ENCODE measurements at places on chromosomes 5 and 9.
A peak's percentile ranks its signal among the peaks of the same experiment; 100 is the strongest.

DNA sequence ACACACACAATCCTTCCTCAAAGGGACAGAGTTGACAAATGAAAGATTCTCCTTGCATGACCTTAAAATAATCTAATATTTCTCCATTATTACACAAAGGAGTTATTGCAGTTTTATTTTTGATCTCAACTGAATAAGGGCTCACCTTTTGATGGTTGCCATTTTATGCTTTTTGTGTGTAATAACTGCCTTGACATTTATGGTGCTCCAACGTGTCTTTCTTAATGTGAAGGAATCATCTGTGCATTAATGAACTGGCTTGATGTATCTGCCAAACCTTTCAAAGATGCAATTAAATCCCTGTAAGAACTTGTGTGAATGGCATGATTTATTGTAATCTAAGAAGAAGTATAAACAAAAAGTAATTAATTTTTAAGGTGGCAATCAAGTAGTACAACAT lies 1519.8 kb upstream of the CDH9 start:
- no peak for DNase-seq

- DNase-seq = no peak
Observed at GRCh38 chr5:176996780-176997179, 9.8 kb downstream of the UIMC1 start.

DNA sequence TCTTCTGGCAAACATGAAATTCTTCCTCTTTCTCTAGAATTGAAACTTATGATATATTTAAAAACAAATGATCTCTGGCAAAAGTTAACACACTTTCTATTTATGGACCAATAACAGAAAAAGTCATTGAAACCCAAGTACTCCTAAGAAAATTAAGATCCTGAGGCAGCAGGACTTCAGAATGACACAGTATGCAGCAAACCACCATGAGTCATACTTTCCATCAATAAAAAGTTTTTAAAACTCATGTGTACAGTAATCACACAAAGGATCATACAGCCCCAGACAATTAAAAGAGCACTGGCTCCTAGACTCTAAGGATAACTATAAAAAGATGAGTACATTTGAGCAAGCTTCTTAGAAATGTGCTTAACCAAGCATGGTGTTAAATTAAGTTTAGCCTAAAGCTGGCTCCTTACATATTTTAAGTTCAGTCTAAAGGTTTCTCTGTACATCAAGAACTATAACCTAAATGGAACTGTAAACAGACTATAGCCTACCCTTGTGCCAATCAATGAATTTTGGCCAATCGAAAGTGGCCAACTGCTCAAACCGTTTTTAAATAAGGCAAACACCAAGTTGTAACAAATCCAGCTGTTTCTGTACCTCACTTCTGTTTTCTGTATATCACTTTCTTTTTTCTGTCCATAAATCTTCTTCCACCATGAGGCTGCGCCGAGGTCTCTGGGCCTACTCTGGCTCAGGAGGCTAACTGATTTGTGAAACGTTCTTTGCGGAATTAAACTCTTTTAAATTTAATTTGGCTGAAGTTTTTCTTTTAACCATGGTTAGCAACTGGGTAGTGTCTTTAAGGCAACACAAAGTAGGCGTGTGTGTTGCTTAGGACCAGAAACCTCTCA lies 232.1 kb upstream of the PIK3R1 start:
- peak; percentile 81 for DNase-seq

DNA sequence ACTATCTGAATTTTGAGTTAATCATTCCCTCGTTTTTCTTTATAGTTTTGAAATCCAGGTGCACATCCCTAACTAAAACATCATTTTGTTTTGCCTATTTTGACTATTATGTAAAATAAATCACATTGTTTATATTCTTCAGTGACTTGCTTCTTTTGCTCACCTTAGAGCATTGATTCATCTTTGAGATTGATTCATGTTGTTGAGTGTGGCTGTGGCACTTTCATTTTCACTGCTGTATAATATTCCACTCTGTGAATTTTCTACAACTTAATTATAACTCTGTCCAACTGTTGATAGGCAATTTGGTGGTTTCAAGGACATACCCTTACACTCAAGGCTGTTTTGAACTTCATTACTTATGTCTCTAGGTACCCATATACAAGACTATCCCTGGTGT lies 12.5 kb downstream of the NKX2-5 start:
- DNase-seq = no peak

GRCh38 chr9:32430720-32431119 lies 46.3 kb downstream of the ACO1 start:
- peak; percentile 23 for DNase-seq

DNA sequence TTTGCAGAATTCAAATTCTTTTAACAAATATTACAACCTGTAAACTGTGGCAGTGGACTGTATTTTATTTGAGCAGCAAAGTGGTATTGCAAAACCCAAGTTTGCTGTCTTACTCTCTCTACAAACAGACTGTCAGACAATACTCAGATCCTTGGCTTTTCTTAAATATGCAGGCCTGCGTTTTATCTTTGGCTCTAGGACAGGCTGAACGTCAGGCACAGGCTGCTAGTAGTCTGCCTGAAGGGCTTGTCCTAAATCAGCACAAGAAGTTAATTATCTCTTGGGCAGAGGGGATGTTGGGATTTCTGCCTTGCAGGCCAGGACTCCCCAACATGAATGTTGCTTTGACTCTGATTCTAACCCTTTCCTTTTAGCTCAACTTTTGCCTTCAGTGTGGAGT lies 147.5 kb downstream of the SLIT3 start:
- no peak for DNase-seq

DNA sequence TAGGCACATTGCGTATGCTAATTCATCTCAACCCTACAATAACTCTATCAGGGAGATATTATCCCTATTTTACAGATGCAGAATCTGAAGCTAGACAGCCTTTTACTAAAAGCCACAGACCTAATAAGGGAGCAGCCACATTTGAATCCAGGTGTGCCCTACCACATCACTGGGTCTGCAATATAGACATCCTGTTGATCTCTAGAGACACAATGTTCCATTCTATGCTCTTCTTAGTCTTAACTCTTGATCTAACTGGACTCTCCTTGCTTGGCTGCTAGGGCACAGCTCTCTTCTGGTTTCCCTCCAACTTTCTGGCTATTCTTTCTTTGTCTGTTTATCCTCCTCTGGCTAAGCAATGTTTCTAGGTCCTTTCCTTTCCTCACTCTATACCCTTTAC lies 1.4 kb upstream of the SPATA6L start:
- DNase-seq = no peak

DNA sequence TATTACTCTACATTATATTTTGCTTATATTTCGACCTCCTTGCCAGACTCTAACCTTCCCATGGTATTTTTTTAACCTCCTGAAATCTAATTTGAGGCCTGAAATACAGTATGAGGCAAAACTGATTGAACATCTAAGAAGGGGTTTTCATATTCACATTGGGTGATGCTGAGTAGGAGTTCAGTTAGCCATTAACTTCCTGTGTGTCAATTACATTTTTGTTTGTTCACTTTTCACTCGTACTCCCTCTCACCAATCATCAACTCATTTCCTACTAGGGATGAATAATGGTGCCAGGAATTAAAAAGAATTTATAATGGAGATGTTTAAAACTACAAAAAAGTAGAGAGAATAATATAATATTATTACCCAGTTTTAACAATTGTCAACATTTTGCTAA lies 27.6 kb upstream of the GLRA1 start:
- no peak for DNase-seq

- peak; percentile 62 for DNase-seq
Observed at GRCh38 chr5:177426566-177427210, at the start of gene GRK6. Gene GRK6 (plus strand): TSS chr5:177426676. CDS start chr5:177426846, 170 bp downstream.

DNA sequence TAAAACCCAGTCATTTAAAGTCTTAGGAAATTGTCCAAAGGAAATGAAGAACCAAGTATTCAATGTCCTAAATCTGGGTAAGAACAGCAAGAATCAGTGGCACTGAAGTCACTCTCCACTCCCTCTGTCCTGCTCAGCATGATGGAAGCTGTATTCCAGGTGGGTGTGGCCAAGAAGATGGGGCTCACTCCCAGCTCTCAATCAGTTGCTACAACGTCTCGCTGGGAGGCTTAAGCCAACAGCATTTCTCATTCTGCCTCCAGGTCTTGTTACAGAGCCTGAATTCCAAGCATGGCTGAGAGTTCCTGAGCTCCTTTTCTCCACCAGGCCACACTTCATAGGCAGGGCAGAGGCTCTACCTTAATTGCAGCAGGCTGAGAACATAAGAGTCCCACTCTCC lies 41.2 kb upstream of the TRIO start:
- no peak for DNase-seq

DNA sequence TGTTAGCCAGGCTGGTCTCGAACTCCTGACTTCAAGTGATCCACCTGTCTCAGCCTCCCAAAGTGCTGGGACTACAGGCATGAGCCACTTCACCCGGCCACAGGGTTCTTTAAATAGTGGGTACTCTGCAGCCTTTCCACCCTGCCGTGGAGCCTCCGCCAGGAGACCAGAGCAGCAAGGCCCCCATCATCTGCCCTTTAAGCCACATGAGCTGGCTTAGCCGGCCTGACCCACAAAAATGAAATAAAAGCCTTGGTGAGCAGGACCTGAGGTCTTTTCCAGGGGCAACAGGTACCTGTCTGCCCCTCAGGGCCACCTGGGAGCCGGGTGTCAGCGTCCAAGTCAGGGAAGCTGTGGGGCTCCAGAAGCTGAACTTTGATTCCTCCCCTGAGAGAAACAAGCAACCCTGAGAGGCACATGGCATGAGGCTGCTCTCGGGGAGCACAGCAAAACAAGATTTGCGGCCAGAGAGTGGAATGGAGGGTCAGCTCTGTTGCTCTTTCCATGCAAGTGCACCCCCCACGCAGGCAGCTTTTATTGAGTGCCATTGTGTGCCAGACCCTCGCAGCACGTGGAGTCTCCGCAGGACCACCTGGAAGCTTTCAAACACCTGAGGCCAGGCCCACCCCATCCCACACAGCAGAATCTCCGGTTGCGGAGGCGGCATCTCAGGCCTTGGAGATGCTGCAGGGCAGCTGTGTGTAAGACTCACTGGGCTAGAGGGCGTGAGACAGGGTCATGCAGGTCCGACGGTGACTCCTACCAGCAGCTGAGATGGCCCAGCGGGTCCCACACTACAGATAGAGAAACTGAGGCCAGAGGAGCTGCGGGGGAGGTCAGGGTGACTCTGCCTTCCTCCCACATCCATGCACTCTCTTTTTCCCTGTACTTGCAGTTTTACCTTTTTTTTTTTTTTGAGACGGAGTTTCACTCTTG lies 4.8 kb upstream of the WNK2 start:
- DNase-seq = no peak

DNA sequence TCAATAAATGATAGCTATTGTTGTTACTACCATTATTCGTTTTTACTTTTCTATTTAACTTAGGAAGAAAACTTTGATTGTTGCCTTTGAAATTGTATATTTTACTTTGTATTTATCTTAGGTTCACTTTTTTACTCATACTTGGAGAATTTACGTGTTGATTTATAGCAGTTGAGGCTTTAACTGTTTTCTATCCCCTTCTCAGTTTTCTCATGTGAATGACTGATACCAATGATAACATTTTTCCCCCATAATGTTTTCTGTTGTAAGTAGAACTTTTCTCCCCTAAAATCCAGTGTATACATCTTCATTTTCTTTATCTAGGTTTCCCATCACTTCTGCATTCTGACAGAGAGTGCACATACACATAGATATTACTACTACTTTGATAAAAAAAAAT lies 54.4 kb downstream of the FSD1L start:
- DNase-seq = no peak

DNA sequence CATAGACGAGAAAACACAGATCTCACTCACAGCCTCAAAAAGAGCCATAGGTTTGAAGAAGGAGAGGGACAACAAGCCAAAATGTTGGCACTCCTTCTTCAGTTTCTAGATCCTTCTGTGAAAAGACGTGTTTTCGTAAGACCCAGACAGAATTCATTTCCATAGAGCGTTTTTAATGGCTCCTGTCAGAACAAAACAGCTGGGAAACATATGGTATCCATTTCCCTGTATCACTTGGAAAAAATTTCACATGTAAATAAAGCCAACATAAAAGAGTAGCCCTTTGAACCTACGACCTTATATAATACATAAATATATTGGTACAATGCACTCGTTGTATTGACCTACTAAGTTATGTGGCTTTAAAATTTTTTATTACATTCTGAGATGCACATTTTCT lies 108.1 kb downstream of the SNCAIP start:
- DNase-seq = no peak

DNA sequence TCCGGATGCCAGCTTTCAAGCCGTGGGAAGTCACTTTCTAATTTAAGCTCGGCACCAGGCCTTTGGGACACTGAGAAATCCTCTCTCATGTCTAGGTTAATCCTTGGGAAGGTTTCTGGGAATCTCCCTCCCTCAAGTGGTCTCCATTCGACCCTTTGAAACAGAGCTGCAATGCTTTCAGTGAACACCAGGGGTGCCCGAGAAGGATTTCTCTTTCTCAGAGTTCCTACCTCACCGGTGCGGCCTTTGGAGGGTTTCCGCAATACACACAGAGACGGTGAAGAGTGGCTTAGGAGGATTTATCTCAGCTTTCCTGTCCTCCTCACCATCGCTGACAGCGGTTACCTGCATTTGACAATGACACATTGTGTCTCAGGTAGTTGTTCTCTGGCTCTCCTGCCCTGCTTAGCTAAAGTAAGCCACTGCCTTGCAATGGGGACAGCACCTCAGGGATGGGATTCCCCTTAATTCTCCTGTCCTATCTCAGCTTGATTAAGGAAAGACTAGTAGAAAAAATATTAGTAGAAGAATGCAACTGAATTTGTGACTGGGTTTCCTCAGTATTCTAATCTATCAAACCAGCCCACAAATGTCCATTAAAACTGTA lies 180.6 kb downstream of the GABRG2 start:
- DNase-seq = peak; percentile 20

GRCh38 chr5:179862296-179862695 lies 3.7 kb upstream of the MRNIP start:
- DNase-seq = no peak

DNA sequence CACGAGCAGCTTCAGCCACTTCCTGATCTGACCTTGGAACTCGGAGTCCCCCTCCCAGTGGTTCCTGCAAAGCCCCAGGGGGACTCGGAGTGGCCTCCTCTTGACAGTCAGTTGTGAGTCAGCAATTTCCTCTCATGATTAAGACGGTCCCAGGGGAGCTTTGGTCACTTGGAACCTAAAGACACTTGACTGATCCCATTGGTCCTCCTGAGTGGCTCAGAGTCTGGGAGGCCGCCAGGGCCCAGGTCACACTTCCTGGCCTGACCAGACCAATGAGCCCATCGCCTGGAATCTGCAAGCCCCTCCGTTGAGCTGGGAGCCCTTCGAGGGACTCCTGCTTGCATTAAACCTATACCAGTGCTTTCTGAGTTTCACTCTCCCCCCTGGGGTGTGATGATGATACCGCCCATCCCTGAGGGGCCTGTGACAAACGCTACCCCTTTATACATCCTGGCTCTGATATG lies 29.1 kb downstream of the TSPAN17 start:
- peak; percentile 29 for DNase-seq

DNA sequence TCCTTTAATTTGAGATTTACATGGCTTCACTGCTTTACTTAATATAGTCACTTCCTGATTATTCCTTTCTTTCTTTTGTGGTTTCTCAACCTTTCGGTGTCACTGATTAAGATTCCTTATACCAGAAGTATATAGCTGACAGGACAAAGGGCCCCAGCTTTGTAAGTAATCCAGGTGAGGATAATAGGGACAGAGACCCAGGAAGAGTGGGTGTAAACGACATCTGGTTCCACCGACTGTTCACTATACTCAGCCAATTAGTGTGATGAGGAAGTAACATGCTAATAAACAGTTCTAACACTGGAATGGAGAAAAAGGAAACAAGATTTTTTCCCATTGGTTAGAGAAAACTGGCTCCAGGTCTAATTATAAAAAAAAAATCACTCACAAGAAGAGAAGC lies 286.3 kb upstream of the EFNA5 start:
- DNase-seq = no peak

- no peak for DNase-seq
Observed at GRCh38 chr9:4167728-4168127, 132.1 kb downstream of the GLIS3 start.
